ENCODE measurements at places on chromosomes 6 and 20.

DNA sequence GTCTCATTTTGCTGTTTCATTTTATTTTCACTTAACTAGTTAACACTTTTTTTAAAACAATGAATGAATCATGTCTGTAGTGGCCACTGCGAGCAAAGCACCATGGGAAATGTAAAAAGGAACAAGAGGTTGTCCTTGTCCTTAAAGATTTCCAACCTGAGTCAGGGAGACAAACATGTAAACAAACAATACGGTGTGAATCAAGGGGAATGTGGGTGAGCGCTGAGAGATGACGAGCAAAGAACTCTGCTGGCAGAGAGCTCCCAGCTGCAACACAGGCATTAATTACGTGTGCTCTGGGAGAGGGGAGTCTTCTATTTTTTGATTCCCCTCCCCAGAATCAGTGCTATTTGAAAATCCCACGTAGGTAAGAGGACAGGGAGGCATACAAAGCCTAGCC, 84.3 kb downstream of the ATXN1 start:
- no peak for DNase-seq

DNA sequence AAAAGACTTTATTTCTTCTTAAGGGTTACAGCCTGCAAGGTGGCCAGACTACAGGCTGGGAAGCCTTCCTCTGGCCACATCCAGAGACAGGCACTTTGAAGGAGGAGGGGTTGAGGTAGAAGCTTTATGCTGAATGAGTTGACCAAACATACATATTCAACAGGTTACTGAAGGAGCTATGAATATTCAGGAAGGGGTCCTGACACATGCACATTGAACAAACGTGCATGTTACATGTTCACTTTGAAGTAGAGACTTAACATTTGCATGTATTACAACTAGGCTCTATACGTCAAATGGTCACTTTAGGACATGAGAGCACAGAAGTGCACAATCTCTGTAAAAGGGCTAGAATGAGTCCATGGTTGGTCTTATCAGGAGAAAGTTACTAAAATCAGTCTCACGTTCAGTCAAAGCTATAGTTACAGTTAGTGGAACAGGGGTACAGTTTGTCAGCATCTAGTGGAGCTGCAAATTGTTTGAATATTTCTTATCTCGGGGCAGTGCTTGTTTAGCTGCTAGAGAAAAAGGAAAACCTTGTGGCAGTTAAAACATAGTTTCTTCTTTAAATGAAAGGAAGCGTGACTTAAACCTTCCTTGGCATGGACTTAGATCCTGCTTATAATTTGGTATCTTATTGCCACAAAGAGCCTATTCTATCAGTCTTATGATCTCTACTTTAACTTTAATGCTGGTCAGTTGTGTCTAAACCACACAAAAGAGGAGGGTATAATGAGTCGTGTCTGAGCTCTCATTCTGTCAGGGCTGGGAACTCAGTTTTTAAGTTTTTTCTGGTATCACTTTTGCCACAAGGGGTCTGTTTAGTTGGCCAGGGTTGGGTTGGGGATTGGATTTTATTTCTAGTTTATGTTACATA, 4.6 kb upstream of the ZSCAN9 start:
- no peak for DNase-seq

DNA sequence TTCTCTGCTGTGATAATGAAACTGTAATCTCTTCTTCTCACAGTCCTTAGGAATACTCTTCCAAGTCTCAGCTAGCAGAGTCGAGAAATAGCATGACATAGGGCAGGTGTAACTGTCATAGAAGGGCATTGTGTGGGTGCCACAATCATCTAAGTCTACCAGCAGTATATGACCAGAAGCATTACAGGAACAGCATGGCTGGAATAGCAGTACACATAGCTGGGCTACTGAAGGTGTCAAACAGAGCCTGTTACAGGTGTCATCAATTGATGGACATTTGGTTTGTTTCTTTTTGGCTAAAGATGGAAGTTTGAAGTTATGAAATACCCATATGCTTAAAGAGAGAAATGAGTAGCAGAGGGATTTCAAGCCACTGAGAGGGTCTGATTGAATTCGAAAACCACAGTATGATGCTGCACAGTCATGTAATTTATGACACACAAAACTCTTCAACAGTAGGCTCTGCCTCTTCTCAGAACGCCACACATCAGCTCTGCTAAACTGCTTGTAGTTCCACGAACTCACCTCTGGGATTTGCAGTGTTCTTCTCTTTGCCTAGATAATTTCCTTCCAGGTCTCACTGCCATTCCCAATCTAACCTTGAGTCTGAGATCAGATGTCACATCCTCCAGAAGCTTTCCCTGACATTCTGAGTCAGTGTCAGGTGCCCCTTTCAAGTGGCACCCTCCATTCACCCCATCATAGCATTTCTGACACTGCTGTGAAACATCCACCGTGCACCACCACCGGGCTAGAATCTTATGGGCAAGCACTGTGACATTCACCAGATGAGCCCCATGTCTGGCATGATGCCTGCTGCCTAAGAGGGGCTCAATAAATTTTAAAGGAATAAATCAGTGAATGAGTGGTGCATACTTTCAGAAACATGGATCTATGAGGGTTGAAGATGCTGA, 151.0 kb downstream of the ADAT2 start:
- no peak for DNase-seq

- no peak for DNase-seq
These were observed 114.2 kb upstream of the MTHFD1L start for GRCh38 chr6:150751296-150751695.

DNA sequence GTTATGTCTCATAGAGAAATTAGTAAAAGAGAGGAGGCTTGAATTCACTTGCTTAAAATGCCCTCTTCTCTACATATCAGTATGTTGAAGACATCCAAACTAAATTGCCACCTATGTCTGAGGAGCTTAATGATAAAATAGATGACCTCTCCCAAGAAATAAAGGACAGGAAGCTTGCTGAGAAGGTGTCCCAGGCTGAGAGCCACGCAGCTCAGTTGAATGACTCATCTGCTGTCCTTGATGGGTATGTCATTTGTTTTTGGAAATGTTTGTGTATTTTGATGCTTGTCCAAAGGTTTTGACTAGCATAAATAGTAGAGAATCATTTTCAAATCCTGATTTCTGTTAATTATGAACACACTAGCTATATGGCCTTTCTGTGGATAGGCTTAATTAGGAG, 307.7 kb downstream of the ARHGAP18 start:
- no peak for DNase-seq

DNA sequence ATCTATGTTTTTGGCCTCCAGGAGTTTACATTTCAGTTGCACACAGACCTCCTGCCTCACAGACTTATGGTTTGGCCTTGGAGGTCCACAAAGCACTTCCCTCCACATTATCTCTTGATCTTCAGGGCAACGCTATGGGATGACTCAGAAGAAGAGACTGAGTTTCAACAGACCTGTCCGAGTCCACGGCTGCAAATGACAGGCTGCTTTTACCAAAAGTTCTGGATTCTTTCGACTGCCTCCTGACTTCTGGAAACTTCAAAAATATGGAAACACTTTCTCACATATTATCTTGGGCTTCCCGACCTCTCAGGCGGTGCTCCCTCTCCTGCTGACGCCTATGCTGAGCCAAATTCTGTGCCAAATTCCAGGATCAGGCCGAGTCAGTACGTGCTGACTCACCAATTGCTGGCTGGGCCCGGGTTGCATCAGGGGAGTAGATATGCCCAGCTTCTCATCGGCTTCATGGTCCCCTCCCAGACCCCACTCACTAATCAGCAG, 190.2 kb downstream of the BMP7 start:
- no peak for DNase-seq

Measured in NCI-H748 treated with DMSO at 0.1 percent for 48 hours (cell line).